ENCODE measurements at places on chromosomes 3 and 15.
A peak's percentile ranks its signal among the peaks of the same experiment; 100 is the strongest.

DNA sequence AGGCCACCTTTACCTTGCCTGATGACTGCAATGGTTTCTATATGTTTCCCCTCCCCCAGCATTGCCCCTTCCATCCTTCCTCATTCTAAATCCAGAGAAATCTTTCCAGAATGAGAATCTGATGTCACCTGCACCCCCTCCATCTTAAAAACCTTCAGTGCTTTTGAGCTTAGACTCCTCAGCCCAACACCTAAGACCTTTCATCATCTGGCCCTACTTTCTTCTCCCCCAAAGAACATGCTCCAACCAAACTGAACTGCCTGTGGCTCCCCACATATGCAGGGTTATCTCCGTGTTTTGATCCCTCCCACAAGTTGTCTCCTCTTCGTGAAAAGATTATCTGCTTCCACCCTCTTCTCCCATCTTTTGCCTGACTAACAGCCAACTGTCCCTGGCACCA is 27.3 kb downstream of the RFTN1 start:
- DNase-seq = no peak

DNA sequence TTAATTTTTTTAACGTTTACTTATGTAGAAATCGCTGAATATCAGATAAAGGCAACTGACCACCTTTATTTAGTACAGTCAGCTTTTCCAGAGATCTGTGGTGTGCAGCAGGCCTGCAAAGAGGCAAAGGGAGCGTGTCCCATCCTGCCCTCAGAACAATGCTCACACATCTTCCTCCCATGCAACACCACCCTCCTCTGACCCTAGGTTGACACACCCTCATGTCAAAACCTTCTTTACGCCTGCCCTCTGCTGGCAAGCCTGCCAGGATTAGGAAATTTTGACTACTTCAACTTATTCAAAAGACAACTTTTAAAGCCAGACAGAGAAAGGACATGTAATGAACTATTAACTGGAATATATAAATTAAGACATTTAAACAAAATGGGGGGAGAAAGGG is 513.7 kb downstream of the FOXP1 start:
- DNase-seq = peak; percentile 34

DNA sequence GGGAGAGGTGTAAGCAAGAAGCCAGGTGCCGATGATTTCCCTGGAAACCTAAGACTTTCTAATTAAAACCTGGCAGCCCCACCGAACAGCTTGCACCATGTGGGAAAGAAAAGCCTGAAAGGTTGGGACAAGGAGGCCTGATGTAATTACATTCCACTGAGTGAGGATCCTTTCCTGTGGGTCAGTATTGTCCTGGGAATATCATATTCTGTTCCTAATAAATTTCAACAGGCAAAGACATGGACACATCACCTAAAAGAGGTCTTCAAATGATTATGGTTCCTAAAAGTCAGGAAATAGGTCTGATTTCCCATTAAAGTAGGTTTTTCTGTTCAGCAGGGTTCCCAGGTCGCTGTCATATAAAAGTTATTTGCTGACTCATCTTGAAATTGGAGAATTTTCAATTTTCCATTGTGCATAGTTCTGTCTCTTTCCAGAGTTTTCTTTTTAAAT is 58.5 kb downstream of the DUT start:
- no peak for DNase-seq

GRCh38 chr3:42746455-42747450 is 26.3 kb downstream of the CCDC13 start:
- DNase-seq = no peak

DNA sequence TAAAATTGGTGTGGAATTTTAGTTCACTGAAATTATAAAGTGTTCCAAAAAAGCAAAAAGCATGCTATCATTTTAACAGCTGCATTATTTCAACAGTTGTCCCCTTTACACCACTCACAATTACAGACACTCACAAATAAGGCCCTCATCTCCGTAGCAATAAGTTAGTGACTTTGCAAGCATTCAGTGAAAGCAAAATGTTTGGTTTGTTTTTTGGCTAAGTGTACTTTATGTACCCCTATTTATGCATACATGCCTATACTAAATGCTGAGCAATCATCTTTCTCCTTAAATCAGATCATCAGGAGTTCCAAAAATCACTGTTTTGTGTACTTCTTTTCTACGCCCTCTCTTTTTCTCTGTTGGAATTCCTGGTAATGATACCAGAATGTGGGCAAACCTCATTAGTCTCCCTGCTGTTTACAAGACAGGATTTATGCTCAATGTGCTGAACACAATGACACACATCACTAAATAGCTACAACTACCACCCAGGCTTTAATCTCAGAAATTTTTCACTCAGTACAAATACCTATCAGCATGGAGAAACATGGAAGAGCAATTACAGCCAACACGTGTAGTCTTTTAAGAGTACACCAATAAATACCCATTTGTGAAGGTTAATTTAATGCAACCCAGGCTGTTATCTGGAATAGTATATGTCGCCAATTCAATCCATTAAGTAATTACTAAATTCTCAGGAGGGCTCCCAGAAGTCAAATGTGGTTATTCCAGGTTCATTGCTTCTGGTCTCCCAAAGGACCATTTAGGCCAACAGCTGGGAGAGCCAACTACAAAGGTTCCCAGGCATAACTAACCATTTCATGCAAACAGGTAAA is 12.0 kb downstream of the ALDH1A2 start:
- DNase-seq = no peak

GRCh38 chr3:33447958-33448357 is 7.8 kb upstream of the UBP1 start:
- DNase-seq = no peak

- DNase-seq = no peak
These were observed 350.3 kb downstream of the TUSC7 start for GRCh38 chr3:117059956-117060270.

All from NCI-H345 (cell line).